ENCODE measurements at places on chromosomes 6 and 20.
A peak's percentile ranks its signal among the peaks of the same experiment; 100 is the strongest.

DNA sequence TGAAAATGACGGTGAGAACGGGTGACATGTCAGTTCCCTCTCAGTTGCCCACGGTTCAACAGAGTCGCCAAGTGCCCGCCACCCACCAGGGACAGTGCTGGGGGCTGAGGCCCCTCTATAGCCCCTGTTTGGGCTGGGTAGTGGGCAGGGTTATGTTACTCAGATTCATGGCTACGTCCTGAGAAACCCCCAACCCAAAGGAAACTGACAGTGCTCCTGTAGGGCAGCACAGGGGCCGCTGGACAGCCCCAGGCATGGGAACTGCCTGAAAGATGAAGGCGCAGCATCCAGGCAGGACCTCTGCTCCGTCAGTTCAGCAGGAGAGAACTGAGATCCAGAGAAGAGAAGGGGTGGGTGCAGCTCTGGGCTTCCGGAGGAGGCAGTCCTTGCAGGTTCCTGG lies 118.9 kb upstream of the PMEPA1 start:
- DNase-seq: no peak

GRCh38 chr20:38210741-38211140 lies 45.7 kb upstream of the TGM2 start:
- DNase-seq: no peak

DNA sequence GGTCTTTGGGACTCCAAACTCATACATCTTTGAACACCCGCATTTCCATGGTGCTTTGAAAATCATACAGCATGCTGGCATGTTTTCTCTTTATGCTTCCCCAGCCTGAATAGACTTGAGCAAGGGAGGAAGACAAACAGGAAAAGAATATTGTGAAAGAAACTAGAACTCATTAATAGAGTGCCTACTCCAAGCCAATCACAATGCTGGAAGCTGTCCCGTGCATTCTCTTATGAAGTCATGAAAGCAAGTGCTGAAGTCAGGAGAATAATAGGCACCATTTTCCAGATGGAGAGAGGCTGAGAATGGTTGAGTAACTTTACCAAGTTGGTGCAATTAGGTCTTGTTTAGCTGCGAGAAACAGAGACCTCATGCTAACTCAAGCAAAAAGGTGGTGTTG lies 102.5 kb upstream of the PTPRT start:
- DNase-seq: no peak

DNA sequence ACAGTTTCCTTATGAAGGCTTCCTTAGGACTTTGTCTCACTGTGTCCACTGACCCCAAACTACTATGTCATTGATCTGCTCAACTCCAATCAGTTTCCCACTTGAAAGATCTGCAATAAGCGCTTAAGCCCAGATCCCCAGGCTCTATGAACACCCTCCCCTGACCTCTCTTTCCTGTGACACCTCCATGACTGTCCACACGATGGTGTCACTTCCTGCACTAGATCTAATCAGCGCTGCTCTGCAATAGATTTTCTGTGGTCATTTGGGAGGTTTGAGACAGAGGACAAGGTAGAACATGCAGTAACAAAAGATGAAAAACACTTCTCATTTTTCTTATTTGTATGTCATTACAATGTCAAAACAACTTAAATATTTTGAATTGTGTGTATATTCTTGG lies 304.6 kb upstream of the AGPAT4 start:
- DNase-seq: no peak

- DNase-seq: no peak
These were observed 272.9 kb downstream of the PRL start for GRCh38 chr6:22023937-22024336.

DNA sequence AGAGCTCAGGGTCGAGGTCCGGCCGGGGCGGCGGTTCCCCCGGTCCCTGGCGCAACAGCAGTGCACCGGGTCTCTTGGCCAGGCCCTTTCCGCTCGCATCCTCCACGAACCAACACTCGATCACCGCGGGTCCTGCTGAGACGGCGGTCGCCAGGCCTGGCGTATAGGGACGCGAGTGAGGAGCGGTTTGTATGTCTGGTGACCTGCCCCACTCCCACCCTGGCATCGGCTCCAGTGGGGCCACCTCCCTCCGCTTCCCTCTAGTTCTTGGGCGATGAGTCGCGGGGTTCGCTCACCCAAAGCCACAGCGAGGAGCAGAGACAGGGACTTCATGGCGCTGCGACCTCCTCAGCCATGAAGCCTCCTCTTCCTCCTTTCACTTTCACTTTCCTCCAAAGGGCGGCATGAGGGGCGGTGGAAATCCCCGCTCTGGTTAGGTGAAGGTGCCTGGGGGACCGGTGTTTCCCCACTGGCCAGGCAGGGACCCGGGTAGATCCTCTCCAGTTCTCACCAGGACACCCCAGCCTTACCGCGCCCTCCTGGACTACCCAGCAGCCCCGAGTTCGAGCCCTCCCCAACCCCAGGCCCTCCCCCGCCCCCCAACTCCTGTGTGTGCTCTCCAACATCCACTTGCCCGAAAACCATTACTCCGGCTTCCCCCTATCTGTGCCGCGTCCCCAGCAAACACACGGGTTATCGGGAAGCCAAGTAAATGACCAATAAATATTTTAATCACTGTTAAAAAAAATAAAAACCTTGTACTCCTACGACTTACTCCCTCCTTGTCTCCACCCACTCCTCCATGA lies at the start of gene TAPBP:
TAPBP (minus strand) TSS at position 370 of the 806 bp plus-strand sequence; CDS start at position 333, 37 bp downstream.
- DNase-seq: no peak

- DNase-seq: no peak
These were observed 21.3 kb downstream of the PRR18 start for GRCh38 chr6:166286839-166287271.

GRCh38 chr20:48797275-48797825 lies 30.4 kb downstream of the PREX1 start:
- peak; percentile 47 for DNase-seq

DNA sequence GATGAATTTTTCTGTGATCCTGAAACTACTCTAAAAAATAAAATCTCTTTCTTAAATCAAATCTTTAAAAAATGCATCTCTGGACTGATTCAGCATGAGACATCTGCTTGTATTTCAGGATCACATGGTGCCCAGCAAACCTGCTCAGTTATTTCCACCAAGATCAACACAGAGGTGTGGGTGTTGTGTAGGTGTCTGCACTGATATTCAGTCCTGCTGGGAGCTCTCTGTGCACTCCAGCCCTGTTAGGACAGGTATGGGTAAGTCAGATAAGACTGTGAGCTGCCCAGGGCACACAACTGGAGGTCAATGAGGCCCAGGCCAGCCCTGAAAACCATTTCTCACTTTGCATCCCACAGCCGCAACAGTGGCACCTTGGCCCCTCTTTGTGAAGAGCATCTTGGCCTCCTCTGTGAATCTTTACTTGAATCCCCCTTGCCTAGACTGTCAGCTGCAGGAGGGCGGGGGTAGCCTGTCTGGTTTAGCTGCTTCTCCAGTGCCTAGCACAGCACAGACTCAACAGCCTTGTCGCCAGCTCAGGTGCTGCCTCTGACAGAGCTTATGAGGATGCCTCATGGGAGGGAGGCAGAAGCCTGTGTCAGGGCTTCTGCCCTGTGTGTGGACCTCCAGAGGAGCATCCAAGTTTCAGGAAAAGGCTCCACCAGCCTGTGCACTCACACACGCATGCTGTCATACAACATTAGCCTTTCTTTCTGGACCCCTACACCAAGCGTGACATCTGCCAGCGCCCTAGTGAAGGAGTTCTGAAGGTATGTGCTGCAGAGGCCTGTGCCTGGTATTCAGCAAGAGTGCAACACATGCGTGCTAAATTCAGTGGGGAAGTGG lies 187.6 kb upstream of the CST7 start:
- no peak for DNase-seq

- DNase-seq: no peak
These were observed 337.5 kb downstream of the EPHA7 start for GRCh38 chr6:93081901-93082300.

GRCh38 chr6:84804720-84805119 lies 40.3 kb upstream of the TBX18 start:
- no peak for DNase-seq

DNA sequence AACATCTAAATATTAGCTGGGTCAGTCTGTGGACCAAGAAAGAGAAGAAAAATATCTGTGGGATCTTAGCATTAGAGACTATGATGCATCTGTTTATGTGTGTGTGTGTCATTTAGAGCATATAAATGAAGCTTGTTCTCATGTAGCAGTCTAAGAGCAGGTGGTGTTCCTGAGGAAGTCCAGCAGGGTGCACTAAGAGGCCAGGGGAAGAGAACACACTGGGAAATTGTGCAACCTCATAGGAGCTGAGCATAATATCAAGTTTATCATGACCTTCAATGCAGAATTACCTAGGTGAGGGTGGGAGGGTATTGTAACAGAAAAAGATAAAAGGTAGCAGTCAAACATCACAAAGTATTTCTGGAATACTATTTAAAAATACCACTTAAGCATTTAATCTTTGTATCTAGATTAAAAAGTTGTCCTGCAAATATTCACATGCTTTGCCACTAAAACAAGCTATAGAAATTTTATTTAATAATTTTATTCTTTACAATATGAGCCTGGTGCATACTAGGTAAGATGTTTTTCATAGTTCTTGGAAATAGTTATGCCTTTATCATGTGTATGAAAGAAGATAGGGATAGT lies 80.5 kb downstream of the SMPDL3A start:
- DNase-seq: peak; percentile 22
